A673 (cell line): ENCODE measurements at places on chromosomes 4 and X. TPM values are rescaled to one million over a fixed set of nuclear protein-coding genes. Genes with fewer than 3 reads are reported as not detected.

DNA sequence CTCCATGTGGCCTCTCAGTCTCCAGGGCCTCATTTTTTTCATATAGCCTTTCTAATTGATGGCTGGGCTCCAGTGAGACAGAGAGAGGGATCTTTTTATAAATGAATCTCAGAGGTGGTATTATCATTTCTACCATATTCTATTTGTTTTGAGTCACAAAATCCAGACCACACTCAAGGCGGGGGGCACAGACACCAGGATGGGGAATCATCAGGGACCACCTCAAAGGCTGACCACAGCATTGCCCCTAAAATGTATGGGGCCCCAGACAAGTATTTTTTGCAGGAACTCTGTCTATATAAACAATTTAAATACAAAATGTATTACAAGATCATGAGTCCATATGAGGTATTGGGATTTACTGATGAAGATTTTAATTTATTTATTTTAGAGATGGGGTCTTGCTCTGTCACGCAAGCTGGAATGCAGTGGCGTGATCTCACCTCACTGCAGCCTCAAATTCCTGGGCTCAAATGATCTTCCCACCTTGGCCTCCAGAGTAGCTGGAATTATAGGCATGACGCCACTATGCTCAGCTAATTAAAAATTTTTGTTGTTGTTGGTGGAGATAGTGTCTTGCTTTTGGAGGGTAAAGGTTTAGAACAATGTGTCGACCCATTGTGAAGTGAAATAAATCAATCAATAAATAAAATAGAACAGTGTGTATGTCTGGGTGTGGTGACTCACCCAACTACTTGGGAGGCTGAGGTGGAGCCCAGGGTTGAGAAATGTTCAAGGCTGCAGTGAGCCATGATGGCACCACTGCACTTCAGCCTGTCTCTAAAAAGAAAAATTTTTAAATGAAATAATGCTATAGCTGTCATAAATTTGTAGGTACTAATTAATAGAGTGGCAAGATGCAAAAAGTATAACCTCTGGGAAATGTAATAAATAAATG is 29.4 kb downstream of the WDR13 start:
- no peak for DNase-seq

Gene TMPRSS11E
- not detected in 2 replicates for total RNA-seq

DNA sequence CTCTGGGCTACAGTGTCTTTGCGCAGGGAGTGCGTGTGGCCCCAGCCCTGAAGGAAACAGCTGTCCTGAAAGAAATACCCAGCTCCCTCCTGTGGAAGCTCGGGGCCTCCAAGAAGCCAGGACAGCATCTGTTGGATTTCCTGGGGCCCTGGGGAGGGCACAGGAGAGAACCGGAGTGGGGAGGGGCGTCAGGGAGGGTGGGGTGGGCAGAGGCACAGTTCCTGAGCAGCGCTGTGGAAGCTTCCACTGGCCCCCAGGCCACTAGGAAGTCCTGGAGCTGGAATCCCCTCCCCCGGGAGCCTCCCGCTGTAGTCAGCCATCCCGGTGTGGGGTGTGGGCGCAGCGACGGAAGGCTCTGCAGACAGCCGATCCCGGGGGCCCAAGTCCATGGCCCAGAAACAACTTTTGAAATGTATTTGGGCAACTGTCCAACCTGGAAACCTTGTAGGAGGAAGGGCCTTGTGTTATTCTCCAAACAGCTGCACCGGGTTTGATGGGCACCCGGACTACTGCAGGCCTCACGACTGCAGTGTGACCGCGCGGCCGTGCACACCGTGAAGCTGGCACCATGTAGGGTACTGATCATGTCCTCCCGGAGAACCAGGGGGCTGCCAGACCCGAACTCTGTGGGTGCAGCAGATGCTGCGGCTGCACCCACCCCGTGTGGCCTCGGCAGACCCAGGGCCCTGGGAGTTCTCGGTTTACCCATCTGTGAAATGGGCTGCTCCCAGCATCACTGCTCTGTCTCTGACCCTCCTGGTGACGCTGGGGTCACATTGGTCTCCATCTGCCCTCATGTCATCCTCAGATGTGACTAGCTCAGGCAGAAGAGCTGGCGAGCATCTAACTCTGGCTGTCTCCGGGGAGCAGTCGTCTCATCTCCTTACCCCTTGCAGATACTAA is 68.5 kb upstream of the HMX1 start:
- DNase-seq, result no peak

DNA sequence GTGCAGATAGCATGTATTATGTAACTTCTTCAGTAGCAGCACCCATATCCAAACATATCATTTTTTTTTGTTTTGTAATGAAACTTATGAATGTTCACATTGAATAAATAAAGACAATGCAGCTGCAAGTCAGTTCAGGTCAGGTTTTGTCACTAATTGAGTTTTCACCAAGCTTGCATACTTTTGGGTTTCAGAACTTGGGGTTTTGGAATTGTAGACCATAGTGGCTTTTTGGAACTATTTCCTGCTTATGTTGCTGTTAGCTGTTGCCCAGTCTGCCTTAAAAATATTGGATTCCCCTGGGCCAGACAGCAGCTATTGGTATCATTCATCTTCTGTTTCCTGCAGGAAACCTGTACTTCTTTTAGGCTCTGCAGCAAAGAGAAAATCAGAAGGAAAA is 113.4 kb upstream of the LIMCH1 start:
- DNase-seq, result no peak

DNA sequence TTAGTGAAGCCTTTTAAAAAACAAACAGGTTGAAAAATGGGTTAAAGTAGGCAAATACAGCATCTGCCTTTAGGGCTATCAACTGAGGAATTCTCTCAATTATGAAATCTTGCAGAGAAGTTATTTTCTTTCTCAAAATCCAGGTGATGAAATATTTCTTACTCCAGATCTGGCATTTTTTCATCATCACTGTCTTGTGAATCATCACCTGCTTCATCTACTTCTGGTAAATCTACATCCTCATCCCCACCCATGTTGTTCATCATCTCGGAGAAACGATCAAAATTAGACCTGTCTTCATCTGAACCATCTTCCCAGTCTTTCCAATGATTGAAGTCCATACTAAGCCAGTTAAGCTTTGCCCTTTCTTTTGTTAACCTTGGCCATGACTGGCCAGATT is 33.3 kb upstream of the HPF1 start:
- no peak for DNase-seq

DNA sequence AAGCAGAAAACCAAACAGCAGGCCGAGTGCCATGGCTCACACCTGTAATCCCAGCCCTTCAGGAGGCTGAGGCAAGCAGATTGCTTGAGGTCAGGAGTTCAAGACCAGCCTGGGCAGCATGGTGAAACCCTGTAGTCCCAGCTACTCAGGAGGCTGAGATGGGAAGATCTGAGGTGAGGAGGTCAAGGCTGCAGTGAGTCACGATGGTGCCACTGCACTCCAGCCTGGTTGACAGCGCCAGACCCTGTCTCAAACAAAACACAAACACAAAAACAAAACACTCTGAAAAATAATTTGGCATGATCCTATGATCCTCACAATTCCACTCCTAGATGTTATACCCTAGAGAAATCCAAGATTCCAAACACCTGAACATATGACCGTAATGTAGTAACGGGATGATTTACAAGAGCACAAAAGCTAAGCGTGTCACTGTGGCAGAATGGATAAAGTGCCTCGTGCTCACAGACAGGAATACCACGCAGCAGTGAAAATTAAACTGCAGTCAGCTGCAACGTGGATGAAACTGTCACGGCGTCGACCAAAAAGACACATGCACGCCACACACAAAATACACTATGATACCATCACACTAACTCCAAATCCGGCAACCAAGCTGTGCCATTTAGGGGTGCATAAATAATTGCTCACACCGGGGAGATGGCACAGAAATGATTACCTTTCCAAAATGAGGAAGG is 1.7 kb downstream of the NELFA start:
- DNase-seq, result no peak

Gene CHIC1
- total RNA-seq, result 4.7 and 5.2 TPM in 2 replicates

Gene PPEF2
- not detected in 2 replicates for total RNA-seq

Gene KDR
- 0.42 and 0.47 TPM in 2 replicates for total RNA-seq

Gene SPINK2
- not detected in 2 replicates for total RNA-seq

- no peak for DNase-seq
Observed at GRCh38 chrX:13933851-13934250, 95.8 kb downstream of the GEMIN8 start.

Gene ADH1A
- total RNA-seq, result not detected in 2 replicates

Gene SERTM2
- not detected in 2 replicates for total RNA-seq
